ENCODE measurements at places on chromosomes 3 and 15.

DNA sequence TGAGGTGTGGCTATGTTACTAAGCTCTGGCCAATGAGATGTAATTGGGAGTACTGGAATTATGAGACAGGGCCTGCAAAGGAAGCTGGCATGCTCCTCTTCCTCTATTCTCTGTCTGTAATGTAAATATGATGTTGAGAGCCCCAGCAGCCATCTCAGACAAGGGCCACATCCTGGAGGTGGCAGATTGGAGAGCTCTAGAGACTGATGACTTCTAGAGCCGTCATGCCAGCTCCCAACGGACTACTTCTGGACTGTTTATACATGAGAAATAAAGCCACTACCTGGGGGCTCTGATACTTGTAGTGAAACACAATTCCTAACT lies 19.7 kb downstream of the PLD1 start:
- DNase-seq, result no peak

DNA sequence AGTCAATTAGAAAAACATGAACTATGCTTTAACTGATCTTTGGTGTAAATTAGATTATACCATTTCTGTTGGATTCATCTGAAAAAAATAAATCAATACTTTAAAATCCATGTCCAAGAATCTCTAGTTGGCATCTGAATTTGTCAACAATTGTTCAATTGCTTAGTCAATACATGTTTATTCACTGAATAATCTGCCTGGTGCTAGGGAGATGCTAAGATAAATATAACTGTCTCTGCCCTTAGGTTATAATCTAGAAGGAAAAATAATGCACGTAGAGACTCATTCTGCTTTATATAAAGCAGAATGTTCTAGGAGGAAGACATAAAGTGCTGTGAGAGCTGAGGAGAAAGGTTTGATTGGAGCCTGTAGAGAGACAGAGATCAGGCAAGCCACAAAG lies 537.2 kb upstream of the IL12A start:
- no peak for DNase-seq

- DNase-seq, result no peak
Observed at GRCh38 chr15:49187549-49188245, 17.6 kb downstream of the GALK2 start.

GRCh38 chr3:80553211-80553610 lies 785.4 kb upstream of the ROBO1 start:
- no peak for DNase-seq

- DNase-seq, result no peak
Observed at GRCh38 chr15:48890375-48890972, 12.5 kb downstream of the EID1 start.

- no peak for DNase-seq
Observed at GRCh38 chr15:80478075-80478474, 73.9 kb downstream of the ARNT2 start.

DNA sequence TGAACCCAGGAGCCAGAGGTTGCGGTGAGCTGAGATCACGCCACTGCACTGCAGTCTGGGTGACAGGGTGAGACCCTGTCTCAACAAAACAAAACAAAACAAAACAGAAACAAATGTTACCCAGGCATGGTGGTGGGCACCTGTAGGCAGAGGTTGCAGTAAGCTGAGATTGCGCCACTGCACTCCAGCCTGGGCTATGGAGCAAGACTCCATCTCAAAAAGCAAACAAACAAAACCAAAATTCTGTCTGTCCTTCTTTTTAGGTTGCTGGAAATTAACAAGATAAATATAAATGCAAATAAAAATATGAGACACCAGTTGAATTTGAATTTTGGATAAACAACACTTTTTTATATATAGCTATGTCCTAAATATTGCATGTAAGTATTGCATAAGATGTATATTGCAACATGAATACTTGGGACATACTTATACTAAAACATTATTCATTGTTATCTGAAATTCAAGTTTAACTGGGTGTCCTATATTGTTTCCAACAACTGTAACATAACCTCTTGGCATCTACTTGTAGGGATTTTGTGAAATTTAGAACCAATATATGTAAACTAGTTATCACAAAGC lies 4.7 kb upstream of the CEP97 start:
- DNase-seq, result no peak
